CD4-positive, alpha-beta T cell treated with Interleukin-1 beta for 1 hour (primary cell): ENCODE measurements at places on chromosomes 1 and 21.
A peak's percentile ranks its signal among the peaks of the same experiment; 100 is the strongest.

DNA sequence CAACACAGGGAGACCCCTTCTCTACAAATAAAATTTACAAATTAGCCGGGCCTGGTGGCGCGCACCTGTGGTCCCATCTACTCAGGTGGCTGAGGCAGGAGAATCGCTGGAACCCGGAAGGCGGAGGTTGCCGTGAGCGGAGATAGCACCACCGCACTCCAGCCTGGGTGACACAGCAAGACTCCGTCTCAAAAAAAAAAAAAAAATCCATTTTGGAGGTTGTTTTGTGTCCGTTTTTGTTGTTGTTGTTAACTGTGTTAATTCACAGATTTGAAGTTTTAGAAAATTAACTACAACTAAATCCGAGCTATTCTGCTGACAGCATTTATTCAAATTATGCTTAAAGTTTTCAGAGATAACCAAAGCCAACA, 618 bp downstream of the CLCC1 start:
- peak; percentile 28 for DNase-seq

DNA sequence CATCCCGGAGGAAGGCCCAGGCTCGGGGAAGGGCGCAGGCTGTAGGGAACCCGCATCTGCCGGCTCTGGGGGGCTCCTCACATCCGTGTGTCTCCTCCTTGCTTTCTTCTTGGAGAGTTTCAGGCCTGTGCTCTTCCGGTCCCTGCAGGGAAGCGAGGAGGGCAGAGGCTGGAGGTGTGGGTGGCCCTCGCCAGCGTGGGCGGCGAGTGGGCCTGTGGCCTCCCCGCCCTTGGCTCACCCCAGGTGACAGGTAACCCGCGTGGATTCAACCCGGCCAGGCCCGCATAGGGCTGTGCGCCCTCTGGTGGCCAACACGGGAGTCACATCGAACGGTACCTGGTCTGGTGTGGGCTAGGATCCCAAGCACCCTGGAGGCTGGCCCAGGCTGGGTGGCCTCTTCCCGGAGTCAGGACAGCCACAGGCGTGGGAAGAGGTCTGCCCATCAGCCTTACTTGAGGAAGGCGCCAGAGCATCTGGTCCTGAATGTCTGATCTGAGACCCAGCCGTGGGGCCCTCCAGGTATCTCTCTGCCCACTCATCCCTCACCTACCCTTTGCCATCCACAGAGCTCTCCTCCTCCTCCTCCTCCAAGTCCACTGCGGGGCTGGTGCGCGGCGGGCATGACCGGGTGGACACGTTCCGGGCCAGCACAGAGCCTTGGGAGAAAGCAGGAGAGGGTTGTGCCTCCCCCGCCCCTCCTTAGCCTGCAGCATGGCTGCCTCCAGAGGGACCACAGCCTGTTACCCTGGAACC, 9.6 kb upstream of the TNFRSF25 start:
- peak; percentile 86 for DNase-seq

DNA sequence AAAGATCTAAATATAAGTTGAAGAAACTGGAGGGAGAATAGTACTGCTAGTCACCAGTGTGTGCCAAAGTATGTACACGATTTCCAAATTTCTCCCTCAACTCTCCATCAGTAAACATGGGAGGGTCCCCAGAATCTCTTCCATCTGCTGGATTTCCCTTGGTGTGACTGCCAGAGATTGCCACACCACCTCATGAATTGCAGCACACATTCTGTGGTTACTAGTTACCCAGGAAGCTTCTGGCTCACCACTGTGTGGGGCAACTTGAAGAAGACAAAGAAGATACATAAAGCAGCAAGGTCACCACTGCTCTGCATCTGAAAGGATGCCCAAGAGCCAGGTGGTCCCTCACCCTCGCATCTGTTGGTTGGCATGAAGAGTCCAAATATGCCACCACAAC, 191.7 kb upstream of the ESRRG start:
- DNase-seq: no peak

DNA sequence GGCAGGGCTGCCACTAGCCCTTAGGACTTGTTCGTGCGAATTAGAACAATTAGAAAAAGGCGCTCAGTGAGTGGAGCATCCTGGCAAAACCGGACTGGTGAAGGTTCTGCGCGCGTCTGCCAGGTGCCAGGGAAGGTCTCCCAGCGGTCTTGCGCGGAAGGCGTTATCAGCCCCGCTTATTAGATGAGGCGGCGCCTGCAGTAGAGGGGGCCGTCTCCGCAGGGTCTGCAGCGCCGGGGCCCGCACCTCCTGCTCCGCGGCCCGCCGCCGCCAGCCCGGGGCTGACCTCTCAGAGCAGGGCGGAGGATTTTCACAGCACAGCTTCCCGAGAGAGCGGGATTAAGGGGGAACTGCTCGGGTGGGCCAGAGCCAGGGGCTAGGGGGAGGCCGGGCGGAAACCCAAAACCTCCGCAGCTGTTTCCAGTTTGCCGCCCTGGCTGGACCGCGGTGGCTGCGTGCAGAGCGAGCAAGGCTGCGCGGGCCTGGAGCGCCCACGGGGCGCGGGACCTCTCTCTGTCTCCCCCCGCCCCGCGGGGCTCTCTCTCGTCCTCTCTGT, 155.2 kb downstream of the FOXD2 start:
- no peak for DNase-seq

DNA sequence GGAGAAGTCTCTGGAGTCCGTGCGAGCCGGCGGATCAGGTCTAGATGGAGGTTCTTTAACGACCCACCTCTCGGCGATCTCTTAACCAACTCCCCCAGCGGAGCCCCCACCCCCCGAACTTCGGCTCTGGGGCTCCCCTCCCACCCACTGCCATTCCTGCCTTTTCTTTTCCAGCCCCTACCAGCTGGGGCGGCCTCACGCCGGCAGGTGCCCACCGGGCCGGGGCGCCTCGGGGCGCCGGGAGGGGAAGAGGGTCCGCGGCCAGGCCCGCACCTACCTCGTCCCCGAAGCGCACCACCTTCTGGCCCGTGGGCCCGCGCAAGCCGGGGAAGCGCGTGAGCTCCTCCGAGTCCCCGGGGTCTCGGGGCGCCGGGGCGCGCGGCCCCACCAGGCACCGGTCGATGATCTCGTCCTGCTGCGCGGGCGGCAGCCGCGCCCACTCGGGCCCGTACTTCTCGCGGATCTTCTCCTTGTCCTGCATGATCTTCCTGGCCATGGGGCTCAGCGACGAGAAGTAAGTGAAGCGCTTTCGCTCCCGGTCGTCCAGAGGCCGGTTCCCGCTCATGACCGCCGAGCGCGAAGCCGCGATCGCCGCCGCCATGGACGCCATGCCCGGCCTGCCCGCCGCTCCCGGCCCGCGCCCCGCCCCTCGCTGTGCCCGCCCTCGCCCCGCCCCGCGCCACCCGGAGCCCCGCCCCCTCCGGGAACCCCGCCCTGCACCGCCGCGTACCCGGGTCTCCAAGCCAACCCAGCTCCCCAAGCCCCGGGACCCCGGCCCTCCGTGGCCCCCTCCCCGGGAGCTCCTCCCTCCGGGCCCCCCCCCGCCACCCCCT, at the start of gene C1orf198:
TSS of gene C1orf198 (minus strand) at position 619 of the 833 bp plus-strand sequence. CDS start at position 610, 9 bp downstream.
- peak; percentile 81 for DNase-seq

GRCh38 chr1:4614371-4615137, 39.9 kb upstream of the AJAP1 start:
- no peak for DNase-seq

DNA sequence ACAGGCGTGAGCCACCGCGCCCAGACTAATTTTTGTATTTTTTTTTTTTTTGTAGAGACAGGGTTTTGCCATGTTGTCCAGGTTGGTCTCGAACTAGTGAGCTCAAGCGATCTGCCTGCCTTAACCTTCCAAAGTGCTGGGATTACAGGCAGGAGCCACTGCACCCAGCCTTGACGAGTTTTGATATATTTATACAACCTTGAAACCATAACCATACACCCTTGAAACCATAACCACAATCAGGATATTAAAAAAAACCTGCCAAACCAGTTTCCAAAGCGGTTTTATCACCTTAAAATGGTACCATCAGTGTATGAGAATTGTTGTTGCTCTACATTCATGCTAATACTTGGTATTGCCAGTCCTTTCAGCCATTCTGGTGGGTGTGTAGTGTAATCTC, 3.7 kb upstream of the PHACTR4 start:
- no peak for DNase-seq

DNA sequence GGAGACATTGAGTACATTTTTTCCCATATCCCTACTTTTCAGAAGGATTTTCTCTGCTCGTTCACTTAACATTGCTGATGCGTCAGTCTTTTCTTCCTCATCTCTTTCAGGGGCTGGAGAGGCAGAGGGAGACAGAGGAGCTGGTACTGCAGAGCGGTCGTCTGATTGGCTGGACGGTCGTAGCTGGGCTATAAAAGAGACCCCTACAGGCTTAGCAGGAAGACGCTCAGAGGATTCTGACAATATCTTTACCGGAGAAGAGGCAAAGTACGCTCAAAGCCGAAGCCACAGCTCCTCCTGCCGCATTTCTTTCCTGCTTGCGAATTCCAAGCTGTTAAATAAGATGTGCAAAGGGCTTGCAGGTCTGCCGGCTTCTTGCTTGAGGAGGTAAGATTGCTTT, at the start of gene RGS4:
TSS of gene RGS4 (plus strand) at position 220 of the 400 bp plus-strand sequence. CDS start at position 344, 124 bp downstream.
- DNase-seq: no peak

DNA sequence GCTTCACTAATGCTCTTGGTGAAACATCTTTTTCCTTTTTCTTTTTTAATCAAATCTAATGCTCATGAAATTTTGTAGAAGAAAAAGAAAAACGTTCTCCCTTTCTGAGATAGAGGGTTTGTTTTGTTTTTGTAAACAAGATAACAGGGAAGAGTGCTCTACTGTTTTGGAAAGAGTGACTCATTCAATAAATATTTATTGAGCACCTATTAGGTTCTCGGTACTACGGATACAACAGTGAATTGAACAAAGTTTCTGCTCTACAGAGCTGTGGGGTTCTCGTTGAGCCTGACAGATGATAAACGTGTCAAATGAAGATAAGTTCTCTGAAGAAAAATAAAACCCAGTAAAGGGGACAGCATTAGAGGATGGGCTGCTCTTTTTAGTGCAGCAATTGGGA, 7.0 kb downstream of the PGM1 start:
- DNase-seq: no peak

GRCh38 chr21:41526478-41527087, 18.6 kb upstream of the TMPRSS2 start:
- no peak for DNase-seq

DNA sequence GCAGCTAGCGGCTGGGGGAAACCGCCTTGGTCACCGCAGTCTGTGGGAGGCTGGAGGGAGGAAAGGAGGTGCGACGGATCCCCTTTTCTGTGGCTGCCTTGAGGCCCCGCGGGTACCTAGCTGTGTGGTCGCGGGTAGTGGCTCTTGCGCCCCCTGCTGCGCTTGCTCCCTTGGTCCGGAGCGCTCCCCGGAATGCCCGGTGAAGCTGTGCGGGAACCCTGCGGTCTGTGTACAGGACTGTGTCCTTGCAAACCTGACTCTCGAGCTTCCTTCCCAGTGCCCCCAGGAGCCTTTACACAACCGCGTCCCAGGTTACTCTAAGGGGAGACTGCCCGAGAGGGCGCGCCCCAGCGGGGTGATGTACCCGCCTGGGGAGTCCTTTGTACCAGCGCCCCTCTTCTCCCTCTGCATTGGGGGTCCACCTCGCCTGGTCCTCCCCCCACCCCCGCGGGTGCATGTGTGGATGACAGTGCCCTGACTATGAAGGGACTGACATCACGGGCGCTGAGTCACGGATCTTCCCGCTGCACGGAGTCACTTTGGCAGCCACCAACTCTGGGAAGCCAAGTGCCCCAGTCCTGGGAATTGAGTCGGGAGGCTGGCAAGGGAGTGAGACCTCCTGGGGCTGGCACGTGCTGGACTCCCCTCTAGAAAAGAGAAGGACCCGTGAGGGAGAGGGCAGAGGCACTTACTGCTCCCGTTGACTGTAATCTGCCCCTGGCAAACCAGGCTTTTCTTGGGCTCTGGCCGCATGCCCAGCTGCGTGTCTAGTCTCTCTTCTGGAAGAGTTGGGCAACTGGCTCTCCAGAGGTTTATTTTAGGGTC, 816 bp downstream of the IL6R start:
- peak; percentile 38 for DNase-seq

DNA sequence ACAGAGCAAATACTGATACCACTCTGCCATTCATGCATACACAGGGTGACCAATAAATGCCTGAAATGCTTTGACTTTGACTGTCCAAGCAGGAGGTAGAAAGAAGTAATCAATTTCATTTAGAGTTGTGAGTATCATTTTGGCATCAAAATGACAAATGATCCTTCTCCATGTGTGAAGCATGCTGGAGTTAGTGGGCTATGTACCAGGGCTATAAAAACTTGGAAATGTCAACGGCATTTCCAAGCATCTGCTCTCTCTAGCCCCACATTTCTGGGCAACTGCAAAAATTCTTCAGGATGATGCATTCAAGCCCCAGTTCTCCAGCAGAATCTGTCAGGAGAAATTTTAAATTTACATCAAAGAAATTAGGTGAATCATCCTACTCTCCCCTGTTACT, 208.4 kb upstream of the PTBP2 start:
- DNase-seq: no peak
